LNCaP clone FGC (cell line): ENCODE measurements at places on chromosomes 4 and X.

DNA sequence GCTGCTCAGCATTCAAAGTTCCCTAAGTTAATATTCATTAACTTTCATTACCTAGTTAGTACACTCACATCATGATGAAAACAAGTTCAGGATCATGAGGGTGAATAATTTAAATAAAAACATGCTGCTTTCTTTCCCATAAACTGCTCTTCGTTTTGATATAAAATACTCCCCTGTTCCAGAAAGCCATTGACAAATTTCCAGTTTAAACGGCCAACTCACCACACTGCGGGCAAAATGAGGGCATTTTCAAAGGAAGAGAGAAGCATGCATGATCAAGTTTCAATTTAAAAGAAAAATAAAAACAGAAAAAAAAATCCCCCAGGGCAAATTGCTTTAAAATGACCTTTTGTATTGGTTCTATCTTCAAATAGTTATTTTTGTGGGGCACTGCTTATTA lies 69.6 kb downstream of the EPHA5 start:
- no peak for DNase-seq

DNA sequence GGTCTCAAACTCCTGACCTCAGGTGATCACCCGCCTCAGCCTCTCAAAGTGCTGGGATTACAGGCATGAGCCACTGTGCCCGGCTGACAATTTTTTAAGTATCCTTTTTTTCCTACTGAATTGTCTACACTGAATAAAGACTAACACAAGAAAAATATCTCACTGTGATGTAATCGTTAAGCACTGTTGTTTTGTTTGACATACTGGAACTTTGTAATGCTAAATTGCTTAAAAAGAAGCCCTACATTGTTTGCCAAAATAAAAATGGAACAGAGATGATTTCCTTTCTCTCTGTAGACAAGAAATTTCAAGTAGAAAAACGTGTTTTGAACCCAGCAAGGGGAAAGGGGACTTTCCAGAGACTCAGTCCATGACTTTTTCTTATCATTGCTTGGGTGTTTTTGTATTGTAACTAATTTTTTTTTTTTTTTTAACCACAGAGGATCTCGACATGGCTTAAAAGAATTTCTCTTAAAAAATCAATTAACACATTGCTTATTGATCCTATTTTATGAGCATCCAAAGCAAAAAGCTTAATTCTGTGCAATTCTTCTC lies 74.9 kb downstream of the TMEM156 start:
- DNase-seq, result no peak

DNA sequence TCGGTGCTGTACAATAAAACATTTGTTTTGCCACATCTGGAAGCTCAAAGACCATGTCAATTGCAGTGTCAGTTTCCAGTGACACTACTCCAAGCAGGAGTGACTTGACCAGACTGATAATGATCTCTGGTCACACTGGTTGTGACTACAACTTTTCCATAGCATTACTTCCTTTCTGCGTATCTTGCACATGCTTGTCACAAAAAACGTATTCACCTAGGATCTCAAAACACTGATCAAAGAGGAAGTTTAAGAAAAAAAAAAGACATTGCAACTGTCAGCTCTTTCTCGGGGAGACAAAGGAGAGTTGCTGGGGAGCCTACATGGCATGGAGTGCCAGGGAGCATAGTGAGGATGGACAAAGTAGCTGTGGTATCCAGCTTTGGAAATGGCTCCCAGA lies 60.6 kb downstream of the OPHN1 start:
- no peak for DNase-seq

DNA sequence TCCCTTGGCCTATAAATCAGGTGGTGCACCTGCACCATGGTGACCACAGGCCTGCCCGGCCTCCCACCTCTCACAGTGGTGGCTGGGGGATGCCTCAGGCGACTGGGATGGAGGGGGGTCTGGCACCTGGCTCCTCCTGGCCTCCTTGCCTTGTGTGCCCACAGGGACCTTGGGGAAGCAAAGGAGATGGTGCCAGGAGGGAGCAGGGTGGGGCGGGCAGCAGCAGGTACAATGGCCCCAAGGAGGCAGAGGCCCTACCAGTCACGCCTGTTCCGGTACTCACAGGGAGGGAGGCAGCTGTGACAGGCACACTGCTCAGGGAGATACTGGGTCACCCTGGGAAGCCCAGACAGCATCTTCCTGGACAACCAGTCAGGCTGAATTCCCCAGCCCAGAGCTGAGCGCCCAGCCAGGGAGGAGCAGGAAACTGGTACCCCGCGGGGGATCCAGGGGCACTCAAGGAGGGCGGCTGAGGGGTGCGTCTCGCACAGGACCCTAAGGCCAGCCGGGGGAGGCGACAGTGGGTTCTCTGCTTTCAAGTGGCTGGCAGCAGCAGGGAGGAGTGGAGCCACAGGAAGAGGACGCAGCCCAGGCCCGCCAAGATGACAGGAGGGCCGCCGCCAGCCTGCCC lies 1.2 kb upstream of the TREX2 start:
- no peak for DNase-seq

DNA sequence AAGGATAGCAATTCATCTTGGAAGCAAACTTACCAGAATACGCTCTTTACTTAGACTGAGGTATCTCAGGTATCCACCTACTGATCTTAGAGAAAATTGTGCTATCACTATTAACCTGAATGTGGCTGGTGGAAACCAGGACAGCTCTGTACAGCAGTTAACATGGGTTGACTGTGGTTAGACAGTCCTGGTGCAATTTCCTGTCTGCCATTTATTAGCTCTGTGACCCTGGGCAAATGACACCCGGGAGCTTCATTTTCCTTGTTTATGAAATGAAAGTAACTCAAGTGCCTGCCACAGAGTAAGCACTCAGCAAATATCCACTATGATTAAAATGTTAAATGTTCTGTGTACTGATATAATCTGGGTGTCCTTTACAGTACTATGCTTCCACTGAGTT lies 60.0 kb downstream of the SMC1A start:
- DNase-seq, result no peak

DNA sequence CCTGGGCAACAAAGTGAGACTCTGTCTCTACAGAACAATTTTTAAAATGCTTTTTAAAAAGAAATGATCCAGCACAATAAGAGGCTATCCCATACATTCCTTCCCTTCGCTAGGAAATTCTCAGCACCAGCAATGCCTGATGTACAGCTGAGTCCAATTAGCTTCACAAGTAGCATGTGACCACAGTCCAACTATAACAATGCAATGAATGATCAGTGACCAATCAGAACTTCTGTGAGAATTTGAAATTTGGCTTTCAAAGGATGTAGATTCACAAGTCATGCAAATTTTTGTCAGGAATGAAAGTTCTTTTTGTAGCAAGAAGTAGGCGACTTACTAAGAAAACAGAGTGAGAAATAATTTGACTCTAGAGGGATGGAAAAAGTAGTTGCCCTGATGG lies 278.5 kb upstream of the UGT8 start:
- no peak for DNase-seq

DNA sequence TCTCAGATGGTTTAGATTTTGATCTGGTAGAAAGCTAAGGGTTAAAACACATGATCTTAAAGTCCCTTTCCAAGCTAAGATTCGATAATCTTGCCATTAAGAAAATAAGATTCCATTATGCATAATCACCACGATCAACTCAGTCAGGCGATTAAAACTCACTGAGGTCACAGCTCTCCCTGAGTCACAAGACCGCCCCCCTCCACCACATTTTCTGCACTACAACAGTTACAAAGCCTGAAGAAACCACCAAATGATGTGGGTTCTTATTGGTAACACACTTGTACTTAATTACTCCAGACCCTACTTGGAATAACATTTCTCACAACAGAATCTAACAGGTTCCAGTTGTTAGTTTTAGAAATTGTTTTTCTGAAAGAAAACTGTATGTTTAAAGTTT lies 62.8 kb downstream of the SH3KBP1 start:
- DNase-seq, result no peak

GRCh38 chr4:141711211-141711610 lies 74.8 kb downstream of the IL15 start:
- DNase-seq, result no peak

DNA sequence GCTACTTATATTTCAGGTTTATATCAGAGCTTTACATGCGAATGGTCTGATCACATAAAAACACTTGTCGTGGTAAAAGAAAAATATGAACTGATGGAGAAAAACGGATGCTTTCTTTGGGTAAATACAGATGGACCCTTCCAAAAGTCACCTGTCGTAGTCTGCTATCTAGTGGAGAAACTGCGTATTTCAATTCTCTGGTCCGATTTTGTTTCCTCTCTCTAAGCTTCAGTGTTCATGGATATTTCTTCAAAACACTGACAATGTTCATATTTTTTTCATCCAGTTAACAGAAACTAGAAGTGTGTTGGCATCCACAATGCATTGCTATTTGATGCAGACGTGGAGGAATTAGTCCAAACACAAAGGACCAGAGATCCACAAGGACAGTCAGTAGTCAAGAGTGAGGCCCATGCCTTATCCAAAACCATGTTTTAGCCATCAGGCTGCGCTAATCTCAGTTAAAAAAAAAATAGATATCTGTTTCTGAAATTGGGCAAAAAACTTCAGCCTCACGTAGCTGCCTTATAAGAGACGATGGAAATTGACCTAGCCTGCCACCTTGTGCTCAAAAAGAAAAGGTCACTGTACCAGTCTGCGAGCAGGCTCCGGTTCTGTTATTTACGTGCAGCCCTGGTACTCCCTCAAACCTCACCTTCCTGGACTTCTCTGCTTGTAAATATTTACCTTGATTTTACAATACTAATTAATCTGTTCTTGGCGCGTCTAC lies 16.0 kb downstream of the MEPE start:
- peak; percentile 87 for DNase-seq

GRCh38 chr4:153748378-153748777 lies 11.4 kb downstream of the RNF175 start:
- DNase-seq, result no peak

DNA sequence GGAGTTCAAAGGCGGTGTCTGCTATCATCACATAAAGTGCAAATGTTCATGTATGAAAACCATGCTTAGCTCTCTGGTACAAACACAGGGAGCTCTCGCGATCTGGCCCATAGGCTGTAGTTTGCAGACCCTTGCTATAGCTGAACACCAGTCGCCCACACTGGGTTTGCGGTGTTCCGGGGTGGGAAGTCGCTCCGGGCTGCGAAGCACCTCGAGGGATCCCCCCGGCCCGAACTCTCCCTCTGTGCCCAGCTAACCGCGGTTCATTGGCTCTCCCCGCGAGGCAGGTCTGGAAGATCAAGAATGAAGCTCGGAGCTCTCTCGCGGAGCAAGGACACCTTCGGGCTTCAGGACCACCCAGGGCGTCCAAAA lies 341 bp upstream of the PRPS2 start:
- DNase-seq, result no peak

- no peak for DNase-seq
Measured at GRCh38 chr4:74152836-74153235, 5.1 kb upstream of the MTHFD2L start.

- DNase-seq, result no peak
Measured at GRCh38 chrX:29788991-29789699, 426.2 kb upstream of the MAGEB2 start.

- no peak for DNase-seq
Measured at GRCh38 chr4:72613959-72614358, 44.9 kb upstream of the ADAMTS3 start.

DNA sequence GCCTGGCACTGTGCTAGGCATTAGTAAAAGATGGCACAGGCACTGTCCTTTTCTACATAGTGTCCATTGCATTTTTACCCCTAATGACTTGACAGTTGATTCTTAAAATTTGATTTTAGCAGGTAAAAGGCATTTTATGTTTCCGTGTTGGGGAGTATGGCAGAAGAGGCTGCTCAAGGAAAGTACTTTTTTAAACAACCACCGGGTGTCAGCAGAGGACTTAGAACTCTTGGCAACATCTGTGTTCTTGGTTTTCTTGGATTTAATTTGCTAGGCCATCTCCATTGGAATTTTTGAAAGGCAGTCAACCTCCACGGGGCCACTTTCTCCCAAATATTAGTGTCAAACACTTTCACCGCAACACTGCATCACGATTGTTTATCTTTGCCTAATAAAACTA lies 102.9 kb downstream of the TSPAN7 start:
- peak; percentile 23 for DNase-seq

DNA sequence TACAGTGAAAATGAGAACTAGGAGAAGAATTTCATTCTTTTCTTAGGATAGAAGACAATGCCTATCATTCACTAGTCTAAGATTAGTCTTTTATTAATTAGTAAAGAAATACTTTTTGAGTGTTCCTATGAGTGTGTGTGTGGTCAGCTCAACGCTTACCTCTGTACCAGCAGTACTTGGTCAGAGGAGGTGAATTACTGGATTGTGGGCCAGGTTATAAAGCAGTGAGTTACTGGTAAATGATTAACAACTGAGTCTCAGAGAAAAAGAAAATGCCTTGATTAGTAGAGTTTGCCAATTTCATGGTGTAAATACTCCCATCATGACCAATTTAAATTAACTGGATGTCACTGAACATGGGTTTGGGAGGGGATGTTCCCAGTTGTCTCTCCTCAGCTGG lies 444.6 kb downstream of the STIM2 start:
- DNase-seq, result no peak

DNA sequence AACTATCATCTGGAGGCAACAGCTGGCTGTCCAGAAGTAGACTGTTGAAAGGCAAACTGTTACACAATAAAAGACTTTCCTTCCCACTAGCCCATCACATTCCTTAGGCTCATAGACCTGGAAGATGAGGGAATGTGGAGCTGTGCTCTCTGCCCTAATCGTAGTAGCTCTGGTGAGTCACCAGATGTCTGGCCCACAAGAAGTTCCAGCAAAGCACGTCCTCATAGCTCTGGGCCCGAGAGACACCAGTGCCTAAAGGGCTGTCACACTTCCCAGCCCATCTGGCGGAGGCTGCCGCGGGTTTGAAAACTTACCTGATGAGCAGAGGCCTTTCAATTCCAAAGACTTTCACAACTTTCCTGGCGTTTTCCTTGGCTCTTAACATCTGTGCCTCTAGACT lies 81.7 kb upstream of the STOX2 start:
- no peak for DNase-seq

GRCh38 chr4:151708100-151708499 lies 52.7 kb downstream of the GATB start:
- DNase-seq, result no peak
